ENCODE measurements at places on chromosomes 12 and 14.

- DNase-seq: no peak
These were observed 64.5 kb downstream of the DIP2B start for GRCh38 chr12:50569321-50569720.

GRCh38 chr14:99902925-99903324, 109.7 kb downstream of the EML1 start:
- DNase-seq: no peak

- no peak for DNase-seq
These were observed 6.8 kb downstream of the MYH6 start for GRCh38 chr14:23401291-23401690.

GRCh38 chr12:69688471-69689427, 10.4 kb downstream of the BEST3 start:
- DNase-seq: no peak

GRCh38 chr12:109775172-109775881, 57.9 kb downstream of the TRPV4 start:
- DNase-seq: peak; percentile 39

GRCh38 chr12:5171701-5172100, 128.0 kb downstream of the KCNA5 start:
- DNase-seq: no peak

- no peak for DNase-seq
These were observed 21.0 kb downstream of the ALX1 start for GRCh38 chr12:85301051-85301450.

DNA sequence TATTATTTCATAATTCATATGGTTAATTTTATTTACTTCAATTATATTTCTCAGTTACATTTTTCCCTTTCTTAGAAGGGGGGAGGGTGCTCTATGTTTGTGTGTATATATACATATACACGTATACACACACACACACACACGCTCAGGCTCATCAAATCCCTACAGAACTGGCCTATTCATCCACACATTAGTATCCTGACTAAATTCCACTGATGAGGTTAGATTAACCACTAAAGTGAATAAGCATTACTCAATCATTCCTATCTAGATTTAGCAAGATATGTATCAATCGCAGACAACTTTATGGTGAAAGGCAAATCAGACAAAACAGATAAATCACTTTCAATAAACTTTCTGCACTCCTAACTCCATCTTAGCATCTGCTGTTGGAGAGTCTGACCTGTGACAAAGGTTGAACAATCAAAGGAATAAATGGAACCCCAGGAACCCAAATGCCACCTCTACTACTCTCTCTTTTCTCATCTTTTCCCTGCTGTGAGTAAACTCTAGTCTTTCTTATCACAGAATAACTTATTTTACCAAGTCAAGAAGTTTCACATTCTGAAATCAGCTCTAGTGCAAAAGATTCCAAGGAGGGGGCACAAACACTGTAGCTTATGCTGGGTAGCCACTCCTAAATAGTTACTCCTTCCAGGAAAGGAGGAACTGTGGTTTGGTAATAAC, 67.6 kb downstream of the RALGAPA1 start:
- no peak for DNase-seq

- no peak for DNase-seq
These were observed 3.4 kb upstream of the IRF2BPL start for GRCh38 chr14:77031759-77032490.

- no peak for DNase-seq
These were observed 218.5 kb downstream of the SLC6A15 start for GRCh38 chr12:84694116-84694515.

GRCh38 chr12:47717443-47718193, 7.7 kb downstream of the ENDOU start:
- no peak for DNase-seq

DNA sequence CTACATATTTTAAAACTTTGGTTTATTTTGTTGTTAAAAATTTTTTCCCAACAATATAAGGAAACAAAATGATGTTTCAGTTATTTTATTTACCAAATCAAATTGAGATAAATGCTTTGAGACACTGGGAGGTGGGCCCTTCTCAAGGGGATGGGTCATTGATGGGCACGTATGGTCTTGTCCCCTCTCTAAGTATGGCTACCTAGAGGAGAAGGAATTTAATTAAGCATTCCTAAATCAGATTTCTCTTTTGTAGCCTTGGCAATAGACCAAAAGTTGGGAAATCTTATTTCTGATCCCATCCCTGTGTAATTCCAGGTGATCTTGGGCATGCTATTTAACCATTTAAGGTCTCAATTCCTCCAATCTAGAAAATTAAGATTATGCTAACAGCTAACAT, 79.0 kb downstream of the SCN8A start:
- DNase-seq: no peak

DNA sequence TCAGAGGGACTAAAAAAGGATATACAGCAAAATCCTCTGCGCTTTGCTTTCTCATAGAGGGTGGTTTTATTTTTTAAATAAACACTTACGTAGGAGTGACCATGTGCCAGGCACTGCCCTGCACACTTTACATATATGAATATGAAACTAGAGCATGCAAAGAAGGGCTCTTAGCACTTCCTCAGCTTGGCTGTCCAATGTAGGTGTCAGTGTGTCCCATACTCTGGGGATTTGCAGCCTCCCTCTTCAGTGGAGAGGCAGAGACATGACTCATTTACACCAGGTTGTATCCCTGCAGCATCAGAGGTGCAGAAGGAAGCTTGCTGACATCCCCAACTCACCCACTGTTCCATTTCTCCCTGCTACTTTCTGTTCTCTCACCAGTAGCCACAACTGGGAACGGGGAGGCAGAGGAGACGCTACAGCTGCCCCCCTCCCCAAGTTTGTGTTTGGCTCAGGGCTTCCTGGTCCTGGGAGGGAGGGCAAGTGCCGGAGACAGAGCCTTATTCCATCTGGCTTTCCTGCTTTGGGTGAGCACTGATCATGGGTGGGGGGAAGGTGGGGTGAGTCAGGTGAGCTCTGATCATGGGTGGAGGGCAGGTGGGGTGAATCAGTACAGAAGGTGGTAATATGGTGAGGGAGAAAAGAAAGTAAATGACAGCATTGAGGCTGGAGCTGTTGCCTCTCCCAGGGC, 4.9 kb upstream of the KRT5 start:
- DNase-seq: no peak

DNA sequence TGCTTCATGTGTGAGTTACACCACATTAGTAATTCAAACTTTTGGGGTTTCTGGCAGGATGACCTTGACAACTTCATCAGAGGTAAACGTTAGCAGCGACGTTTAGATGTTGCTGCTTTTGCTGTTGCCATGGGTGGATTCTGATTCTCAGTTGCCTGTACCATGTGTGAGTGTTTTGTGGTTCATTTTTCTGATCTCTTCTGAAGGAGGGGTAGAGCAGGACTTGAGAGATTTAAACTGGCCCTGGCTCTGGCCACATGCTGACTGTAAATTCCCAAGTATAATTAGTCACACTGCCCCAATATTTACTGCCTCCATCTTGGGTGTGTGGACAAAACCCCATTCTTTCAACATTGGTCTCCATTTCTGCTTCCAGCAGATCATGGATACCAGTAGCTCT, 110.4 kb downstream of the ETV6 start:
- DNase-seq: no peak

- DNase-seq: no peak
These were observed 33.4 kb upstream of the TXNRD1 start for GRCh38 chr12:104182144-104182543.

DNA sequence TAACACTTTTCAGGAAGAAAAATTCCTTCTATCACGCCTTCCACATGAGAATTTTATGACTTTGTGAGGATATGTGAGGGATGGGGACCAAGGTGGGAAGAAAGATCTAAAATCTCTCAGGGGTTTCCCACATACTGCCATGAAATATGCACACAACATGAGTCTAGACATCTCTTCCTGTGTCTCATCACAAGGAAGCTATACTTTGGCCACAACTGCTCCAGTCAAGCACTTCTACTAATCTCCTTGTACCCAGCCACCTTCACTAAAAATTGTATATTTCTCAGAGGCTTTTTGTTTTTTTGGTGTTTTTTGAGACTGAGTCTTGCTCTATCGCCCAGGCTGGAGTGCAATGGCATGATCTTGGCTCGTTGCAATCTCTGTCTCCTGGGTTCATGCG, 3.2 kb downstream of the OSBPL8 start:
- DNase-seq: no peak

- no peak for DNase-seq
These were observed 6.1 kb downstream of the EDDM3B start for GRCh38 chr14:20774258-20774824.

DNA sequence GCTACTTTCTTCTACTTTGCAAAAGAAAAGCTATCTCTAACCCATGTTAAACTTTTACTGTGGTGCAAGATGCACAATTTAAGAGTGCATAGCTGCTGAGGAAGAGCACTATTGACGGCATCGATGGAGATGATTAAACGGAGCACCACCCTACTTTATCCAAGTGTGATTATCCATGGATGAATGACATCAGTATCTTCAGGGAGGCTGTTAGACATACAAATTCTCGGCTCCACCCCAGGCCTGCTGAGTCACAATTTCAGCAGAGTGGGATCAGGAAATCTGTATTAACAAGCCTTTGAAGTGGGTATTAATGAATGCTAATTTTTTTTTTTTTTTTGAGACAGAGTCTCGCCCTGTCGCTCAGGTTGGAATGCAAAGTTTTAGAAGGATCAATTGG, 16.2 kb downstream of the SLC2A14 start:
- no peak for DNase-seq

- DNase-seq: no peak
These were observed 58.2 kb upstream of the FLRT2 start for GRCh38 chr14:85471744-85472143.

GRCh38 chr12:22971701-22972191, 346.8 kb downstream of the ETNK1 start:
- DNase-seq: no peak

- DNase-seq: no peak
These were observed 6.1 kb downstream of the KRT3 start for GRCh38 chr12:52789637-52790426.

- no peak for DNase-seq
These were observed 1656.3 kb upstream of the FLRT2 start for GRCh38 chr14:83873669-83874068.

GRCh38 chr12:109753054-109753401, 39.4 kb downstream of the FAM222A start:
- no peak for DNase-seq

GRCh38 chr12:6946920-6947374, 3.1 kb downstream of the C12orf57 start:
- no peak for DNase-seq

GRCh38 chr12:106985479-106985878, 1.5 kb downstream of the MTERF2 start:
- DNase-seq: no peak

- DNase-seq: no peak
These were observed 123.3 kb downstream of the KCNA5 start for GRCh38 chr12:5166976-5167375.

- no peak for DNase-seq
These were observed 94.9 kb downstream of the VCPKMT start for GRCh38 chr14:50021261-50022031.

- no peak for DNase-seq
These were observed 83.4 kb downstream of the PDZRN4 start for GRCh38 chr12:41271489-41271888.

- DNase-seq: no peak
These were observed 197.6 kb downstream of the AACS start for GRCh38 chr12:125262851-125263250.

DNA sequence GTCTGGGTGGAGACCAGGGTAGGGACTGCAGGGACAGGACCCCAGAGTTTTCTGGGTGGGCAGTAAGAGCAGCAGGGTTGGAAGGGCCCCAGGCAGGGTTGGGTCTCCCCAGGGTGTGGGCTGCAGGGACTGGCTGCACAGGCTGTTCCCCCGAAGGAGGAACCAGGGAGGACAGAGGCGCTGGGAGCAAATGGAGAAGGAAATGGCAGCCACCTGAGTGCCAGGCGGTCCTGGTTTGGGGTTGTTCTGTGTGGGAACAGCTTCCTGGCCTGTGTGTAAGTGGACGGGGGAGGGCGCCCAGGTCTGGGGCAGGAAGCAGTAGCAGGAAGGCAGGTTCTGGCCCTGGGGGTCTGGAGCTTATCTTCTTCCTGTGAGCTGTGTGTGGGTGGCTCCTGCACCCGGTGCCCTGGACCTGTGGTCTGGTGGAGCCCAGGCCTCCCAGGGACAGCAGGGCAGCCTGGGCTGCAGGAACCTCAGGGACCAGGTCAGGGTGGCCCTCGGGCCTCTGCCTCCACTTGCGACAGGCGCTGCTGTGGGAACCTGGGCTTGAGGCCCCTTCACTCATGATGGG, 372.8 kb downstream of the TMEM121 start:
- DNase-seq: no peak

- DNase-seq: no peak
These were observed 4.2 kb downstream of the BAG5 start for GRCh38 chr14:103558071-103558882.

DNA sequence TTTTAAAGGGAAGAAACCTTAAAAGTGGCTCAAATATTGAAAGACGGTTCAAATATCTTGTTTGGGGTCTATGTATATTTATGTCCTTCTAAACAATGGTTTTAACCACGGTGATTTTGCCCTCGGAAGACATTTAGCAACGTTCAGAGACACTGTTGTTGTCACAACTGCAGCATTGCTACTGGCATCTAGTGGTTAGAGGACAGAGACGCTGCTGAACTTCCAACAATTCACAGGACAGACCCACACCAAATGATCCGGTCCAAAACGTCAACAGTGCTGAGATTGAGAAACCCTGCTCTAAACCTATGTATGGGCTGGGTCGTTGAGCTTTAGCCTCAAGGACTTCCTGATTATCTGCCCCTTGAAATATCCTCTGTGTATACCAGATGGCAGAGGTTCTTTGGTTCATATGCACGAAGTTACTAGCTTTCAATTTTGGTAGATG, 1.7 kb downstream of the ANGEL1 start:
- DNase-seq: no peak

DNA sequence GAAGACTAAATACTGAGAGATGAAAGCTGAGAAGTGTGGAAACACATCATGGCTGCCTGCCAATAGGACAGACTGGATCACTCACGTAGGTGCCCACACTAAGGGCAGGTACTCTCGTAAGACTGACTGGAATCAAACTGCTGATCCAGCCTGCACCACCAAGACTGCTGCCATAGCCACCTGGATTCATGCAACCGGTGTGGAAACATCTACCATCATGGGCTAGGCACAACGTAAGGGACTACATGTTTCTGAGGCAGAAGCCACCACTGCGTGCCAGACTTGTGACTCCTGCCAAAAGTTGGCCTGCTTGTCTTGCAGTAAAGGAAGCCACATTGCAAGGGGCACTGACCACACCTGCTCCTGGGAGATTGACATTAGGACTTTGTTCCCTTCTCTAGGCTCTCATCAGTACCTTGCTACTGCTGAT, 3.8 kb downstream of the POMT2 start:
- no peak for DNase-seq

- DNase-seq: no peak
These were observed 18.6 kb downstream of the RASSF8 start for GRCh38 chr12:25977047-25977446.

Measured in stimulated activated CD8-positive, alpha-beta memory T cell treated with anti-CD3 and anti-CD28 coated beads, Interleukin-7, amount 100 ng/mL, for 1 hour (primary cell).